ENCODE measurements at places on chromosomes 2 and 18.

GRCh38 chr2:22124003-22124402 is 1000.2 kb downstream of the TDRD15 start:
- no peak for DNase-seq

- no peak for DNase-seq
Observed at GRCh38 chr18:69557282-69557681, 156.6 kb downstream of the DOK6 start.

GRCh38 chr18:31516437-31516836 is 18.5 kb downstream of the DSG2 start:
- DNase-seq, result no peak

- no peak for DNase-seq
Observed at GRCh38 chr18:74375999-74376398, 60.4 kb downstream of the C18orf63 start.

DNA sequence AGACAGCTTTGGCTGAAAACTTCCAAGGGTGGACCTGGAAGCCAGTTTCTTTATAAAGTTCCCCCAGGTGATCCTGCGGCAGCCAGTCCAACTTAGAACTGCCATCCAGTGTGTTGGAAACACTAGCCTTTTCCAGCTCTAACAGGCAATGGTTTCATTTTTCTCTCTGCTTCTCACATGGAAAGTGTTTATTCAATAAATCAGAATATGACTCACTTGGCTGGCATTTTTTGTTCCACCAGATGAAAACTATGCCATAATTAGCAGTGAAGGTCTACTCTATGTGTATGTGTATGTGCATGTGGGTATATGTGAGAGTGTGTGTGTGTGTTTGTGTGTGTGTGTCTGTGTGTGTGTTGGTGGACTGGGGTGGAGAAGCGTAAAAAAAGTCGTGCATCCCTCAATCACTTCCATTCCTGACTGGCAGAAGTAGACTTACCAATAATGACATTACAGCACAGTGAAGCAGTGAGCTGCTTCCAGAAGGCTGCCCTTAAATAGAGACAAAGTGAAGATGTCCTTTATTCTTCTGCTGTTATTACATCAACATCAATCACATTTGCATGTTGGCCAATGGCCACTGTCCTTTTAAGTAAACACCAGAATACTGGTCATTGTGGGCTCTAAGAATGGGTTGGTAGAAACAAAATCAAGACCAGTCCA is 90.9 kb upstream of the SETBP1 start:
- DNase-seq, result no peak

DNA sequence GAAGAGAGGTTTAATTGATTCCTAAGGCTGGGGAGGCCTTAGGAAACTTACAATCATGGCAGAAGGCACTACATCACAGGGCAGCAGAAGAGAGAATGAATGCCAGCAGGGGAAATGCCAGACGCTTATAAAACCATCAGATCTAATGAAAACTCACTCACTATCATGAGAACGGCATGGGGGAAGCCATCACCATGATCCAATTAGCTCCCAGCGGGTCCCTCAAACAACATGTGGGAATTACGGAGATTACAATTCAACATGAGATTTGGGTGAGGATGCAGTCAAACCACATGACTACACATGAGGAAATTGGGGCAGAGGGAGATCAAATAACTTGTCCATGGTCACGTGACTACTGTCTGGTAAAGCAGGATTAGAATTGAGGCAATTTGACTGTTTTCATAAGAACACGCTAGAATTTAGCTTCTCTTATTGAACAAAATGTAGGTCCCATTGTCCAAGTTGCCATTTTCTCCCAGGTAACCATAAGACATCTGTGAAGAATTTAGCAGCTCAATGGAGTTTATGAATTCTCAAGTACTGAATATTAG is 445.1 kb upstream of the CDH20 start:
- DNase-seq, result no peak

DNA sequence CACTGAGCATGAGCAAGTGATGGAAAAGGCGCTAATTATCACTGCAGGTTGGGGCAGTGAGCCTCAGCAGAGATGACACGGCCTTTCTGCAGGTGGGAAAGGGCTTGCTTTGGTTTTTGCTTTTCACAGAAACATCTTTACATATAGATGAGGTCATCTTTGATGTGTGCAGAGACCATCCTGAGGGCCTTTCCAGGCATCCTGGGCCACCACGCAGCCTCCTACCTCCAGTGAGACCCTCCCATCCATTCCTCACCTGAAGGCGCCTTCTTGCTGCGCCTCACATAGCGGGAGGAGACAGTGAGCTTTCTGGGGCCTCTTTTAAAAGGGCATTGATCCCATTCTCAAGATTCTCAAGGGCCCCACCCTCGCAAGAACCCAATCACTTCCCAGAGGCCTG is 235.3 kb upstream of the RAB6C start:
- DNase-seq, result no peak

- no peak for DNase-seq
Observed at GRCh38 chr2:25373269-25373981, 31.7 kb upstream of the DNMT3A start.

DNA sequence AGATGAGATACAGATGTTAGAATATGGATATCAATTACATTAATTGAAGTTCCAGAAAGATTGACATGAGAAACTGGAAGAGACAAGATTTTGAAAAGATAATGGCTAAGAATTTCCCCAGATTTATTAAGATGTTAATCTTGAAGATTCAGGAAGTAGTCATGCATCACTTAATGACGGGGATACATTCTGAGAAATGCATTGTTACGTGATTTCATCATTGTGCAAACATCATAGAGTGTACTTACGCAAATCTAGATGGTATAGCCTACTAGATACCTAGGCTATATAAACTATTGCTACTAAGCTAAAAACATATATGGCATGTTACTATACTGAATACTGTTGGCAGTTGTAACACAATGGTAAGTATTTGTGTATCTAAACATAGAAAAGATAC is 6.8 kb upstream of the CHMP3 start:
- DNase-seq, result no peak

DNA sequence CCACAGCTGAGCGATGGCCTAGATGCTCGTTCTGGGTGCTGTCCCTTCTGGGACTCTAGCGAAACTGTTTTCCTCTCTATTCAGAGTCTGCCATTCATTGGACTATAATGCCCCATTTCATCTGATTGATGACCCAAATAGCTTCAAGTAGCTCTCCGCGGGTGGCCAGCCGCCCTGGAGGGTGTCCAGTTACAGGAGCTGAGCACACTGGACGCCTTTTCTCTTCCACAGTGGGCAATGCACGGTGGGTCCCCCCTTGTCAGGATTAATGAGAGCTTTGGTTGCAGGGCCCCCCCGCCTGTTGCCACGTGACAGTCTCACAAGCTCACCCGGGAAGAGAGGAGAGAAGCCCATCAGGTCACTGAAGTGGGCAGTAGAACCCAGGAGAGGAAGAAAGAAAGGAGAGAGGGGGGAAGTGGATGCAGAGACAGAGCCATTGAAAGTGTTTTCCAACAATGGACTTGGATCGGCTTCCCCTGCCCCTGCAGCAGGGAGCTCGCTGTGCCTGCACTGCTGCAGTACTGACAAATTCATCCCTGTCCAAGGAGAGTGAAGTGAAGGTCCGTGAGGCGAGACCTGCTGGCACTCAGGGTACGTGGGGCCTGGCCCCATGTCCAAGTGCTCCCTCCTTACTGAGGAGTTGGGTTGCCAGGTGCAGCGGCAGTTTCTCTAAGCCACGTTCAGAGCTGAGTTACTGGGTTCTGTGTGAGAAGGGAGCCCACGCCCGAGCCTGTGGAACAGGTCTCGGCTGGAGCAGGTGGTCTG is 44.8 kb downstream of the DIPK1C start:
- DNase-seq, result no peak

- DNase-seq, result no peak
Observed at GRCh38 chr18:6737833-6738232, 8.3 kb downstream of the ARHGAP28 start.

DNA sequence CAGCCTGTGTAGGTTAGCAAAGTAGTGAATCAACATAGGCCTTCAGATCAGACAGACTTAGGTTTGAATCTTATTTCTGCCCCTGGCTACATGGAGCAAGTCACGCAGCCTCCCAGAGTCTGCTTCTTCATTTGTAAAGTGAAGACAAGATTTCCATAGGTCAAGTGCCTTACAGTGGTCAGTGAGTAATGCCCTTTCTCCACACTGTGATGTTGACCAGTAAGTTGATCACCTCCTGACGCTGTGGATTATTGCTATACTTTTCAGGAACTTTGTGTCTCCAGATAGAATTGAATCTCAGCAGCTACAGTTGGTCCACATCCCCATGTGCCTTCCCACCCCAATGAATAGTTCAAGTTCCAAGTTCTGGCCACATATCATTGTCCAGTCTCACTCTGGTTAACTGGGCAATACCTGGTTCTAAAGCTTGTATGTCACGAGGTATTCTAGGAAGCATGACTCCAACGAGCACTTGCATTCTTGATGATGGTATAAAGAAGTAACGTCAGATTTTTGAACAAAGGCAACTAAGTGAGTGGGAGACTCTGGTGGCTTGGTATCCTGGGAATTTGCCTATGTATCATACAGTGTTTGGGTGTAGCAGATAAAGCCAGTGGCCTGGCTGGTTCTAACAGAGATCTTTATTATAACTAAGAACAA is 2.1 kb upstream of the CLIP4 start:
- no peak for DNase-seq

- DNase-seq, result no peak
Observed at GRCh38 chr2:127145280-127145895, 38.4 kb upstream of the BIN1 start.

DNA sequence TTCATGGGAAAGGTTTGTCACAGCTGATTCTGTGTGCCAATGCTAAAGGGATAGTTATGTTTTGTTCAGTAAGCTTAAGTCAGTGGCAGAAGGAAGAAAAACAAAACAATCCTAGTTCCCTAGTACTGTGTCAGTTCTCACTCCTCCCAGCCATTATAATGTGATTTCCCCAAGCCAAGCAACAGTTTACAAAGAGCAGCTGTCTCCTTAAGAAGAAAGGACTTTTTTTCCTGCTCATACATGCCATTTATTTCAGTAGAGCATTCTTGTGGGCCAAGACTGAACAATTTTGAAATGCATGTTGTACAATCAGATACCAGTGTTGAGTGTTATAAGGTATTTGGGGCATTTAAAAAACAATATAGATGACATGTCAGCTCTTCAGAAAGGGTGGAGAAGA is 52.1 kb downstream of the NEMP2 start:
- DNase-seq, result no peak

DNA sequence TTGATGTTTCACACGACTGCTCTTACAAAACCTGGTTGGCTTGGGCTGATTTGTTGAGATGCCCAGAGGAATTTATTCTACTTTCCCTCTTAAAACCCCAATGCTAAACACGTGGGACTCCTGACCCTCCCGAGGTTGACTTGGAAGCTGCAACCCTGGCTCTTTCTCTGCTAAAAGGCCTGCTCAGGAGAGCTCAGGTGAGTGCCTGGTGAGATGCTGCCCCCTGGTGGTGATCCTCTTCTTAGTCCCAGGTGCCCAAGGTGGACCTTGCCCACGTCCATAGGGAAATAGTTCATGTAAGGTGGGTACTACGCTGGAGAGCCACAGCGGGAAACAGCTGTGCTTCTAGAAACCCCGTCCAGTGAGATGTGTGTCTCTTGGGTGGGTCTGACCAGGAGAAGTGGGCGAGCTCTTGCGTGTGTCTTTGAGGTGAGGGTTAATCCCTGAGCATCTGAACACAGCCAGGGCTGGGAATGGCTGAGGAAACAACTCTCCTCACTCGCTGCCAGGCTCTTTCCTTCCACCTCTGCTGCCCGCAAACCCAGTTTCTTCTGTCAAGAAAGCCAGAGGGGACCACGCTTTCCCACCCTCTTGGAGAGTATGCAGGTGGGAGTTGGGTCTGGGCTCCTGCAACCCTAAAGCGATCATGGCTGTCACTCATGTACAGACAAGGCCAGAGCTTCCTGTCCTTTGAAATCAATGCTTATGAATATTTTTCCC is 25.5 kb upstream of the PXDN start:
- no peak for DNase-seq

DNA sequence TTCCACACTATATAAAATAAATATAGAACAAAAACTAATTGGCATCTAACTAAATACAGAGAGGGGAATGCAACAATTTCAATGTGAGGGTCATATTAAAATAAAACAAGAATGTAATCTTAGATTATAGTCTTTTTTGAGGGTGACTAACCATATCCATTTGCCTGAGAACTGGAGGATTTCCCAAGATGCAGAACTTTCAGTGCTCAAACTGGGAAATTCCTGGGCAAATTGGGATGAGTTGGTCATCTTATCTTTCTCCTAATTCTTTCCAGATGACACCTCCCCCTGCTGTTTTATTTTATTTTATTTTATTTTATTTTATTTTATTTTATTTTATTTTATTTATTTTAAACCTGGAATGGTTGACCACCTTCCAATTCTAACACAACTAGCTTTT is 846.2 kb downstream of the SLC4A3 start:
- DNase-seq, result no peak

DNA sequence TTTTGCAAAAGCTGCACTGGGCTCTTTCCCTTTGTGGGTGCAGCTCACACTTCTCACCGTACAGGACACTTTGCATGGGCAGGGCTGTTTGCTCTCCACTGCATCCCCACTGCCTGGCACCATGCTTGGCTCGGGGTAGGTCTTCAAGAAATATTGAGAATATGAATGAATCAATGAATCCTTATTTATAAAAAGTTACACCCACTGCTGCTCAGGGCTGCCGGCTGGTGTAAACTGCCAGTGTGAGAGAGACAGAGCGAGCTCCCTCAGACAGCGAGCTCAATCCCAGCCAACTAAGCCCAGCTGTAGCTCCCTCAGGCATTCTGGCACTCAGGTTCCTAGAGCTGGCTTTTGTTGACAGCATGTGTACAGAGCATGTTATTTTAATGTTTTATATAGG is 3.4 kb downstream of the TMEM185B start:
- no peak for DNase-seq

DNA sequence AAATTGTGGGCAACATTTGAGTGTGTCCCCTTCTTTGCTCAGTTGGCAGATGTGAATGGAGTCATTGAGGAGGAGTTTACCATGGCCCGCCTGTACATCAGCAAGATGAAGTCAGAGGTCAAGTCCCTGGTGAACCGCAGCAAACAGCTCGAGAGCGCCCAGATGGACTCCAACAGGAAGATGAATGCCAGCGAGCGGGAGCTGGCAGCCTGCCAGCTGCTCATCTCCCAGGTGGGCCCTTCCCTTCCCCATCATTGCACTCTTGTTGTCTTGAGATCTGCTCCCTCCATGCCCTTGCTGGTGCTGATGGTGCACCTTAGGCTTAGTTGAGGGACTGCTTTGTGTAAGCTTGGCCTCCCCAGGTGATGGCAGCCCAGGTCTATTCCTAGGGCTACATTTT is 47.5 kb upstream of the LYPD6B start:
- DNase-seq, result no peak

DNA sequence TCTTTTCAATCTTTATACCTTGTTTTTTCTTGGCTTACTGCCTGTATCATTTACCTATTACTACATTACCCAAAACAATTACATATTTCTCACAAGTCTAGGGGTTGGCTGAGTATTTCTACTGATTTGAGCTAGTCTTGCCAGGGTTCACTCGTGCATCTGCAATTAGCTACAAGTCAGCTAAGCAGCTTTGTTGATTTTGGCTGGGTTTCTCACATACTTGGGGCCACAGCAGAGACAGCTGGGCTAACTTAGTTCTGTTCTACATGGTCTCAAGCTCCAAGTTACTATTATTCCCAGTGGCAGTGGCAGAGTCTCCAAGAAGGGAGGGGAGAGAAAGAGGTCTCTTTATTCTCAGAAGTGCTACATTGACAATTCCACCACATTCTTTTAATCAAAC is 54.7 kb upstream of the SP5 start:
- DNase-seq, result no peak

All from esophagus squamous epithelium (tissue), 5 donors.